ENCODE measurements at places on chromosomes 12 and 14.

GRCh38 chr12:26539131-26539530 lies 293.9 kb downstream of the ITPR2 start:
- no peak for DNase-seq

DNA sequence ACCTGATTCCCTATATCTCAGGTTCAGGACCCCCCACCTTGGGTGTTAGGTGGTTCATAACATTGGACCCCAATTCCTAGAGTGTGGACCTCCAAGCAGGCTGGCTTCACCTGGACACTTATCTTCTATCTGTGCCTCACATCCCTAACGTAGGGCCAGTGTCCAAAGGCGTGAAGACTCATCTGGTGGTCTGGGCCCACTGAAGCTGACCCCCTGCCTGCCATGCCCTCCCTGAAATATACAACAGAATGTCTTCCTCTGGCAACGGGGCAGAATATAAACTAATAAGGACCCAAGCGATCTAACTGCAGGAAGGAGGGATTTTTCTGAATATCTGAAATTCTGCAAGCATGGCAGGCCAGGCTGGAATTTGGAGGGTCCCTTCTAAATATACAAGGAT lies 5.6 kb downstream of the HOXC13 start:
- DNase-seq = no peak

DNA sequence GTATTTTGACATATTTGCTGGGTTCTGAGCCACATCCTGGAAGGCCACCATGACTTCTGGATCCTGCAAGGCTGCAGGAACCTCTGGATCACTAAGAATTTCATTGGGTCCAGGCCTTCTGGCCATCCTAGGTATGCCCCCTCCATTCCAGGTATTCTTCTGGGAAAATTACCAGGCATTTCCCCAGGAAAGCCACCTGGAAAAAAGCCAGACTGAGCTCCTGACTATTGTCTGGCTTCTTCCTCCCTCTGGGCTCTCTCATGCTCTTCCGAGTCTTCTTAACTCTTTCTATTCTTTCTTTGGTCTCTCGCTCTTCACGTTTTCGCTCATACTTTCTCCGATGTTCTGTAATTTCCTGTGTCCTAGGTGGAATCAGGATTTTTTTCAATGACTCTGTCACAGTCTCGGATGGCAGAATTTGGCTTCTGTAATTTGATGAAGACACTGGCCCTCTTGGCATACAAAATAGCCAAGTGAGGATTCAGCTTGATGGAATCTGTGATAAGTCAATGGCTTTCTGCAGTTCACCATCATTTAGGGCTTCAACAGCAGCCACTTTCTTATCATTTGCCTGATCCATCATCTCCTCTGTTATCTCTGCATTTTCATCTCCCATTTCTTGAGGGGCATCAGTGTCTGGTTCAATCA lies 42.6 kb downstream of the ATP23 start:
- no peak for DNase-seq

DNA sequence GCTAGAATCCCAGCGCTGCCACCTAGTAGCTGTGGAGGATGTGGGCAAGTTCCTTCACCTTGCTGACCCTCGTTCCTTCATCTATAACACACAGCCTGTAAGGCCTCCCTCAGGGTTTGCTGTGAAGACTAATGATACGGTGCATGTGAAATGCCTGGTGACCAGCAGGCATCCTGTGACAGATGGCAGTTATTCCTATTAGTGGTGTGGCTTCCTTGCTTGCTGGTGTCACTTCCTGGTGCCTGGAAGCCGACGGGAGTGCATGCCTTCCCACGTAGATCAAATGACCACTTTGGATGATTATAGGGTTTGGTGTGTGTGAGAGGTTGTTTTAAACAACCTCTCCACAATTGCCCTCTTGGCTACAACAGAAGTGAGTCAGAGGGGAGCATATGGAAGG lies 894.9 kb downstream of the VRK1 start:
- DNase-seq = no peak

DNA sequence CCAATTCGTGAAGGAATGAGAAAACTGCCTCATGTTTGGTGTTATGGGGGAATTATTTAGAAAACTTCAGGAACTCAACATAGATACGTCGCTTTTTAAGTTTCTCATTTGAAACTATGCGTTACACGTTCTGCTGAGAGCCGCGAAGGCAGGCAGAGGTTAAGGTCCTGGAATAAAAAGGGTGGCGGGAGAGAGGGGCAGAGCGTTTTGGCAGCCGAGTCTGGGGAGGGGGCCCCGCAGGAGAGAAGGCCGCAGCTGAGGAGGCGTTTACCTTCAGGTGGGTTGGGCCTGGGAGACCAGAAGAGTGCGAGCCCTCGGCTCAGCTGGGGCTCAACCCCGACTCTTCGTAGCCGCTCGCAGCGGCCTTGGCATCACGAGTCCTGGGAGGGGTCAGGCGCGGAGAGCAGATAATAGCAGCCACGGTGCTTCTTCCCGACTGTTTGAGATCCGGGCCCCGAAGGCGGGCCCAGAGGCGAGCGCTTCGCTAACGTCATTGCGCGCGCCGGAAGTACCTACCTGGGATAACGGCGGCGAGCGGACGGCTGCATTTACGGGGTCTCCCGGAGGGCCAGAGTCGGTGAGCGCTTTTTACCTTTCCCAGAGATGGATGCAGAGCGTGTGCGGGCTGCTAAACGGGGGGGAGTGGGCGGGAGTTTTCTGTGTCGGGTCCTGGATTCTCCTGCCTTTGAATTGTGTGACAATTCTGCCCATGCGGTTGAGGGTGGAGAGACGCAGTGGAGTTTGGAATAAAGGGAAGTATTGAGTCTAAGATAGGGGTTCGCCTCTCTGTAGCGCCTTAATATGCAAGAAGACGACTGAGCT lies at the start of the genes PPHLN1 and ZCRB1:
Gene PPHLN1 (plus strand): TSS at position 515 of the 822 bp plus-strand sequence. CDS start 9,736 bp downstream, outside the sequence.
Gene ZCRB1 (minus strand): TSS at position 442 of the 822 bp plus-strand sequence. CDS start 1,992 bp downstream, outside the sequence.
- peak; percentile 84 for DNase-seq

GRCh38 chr12:71299541-71300376 lies 139.8 kb upstream of the LGR5 start:
- DNase-seq = no peak

- DNase-seq = no peak
These were observed 15.5 kb downstream of the PLXNC1 start for GRCh38 chr12:94163850-94164249.

DNA sequence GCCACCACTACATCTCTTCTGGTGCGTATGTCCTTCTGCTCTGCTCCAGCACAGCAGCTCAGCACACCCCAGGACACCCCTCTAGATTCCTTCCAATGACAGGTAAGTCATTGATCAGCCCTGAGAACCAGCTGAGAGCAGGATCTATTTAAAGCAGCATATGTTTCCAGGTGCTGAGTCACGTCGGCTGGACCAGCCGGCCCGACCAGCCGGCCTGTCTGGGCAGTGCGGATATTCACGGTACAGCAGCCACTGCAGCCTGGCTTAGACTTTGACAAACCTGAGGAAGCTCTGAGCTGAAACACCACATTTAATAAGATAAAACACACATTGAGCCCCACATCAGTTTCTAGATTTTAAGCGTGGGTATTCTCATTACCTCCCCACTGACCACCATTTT lies 31.8 kb upstream of the RPH3A start:
- no peak for DNase-seq

- DNase-seq = peak; percentile 84
These were observed 3.6 kb downstream of the TNS2 start for GRCh38 chr12:53053218-53054111.

DNA sequence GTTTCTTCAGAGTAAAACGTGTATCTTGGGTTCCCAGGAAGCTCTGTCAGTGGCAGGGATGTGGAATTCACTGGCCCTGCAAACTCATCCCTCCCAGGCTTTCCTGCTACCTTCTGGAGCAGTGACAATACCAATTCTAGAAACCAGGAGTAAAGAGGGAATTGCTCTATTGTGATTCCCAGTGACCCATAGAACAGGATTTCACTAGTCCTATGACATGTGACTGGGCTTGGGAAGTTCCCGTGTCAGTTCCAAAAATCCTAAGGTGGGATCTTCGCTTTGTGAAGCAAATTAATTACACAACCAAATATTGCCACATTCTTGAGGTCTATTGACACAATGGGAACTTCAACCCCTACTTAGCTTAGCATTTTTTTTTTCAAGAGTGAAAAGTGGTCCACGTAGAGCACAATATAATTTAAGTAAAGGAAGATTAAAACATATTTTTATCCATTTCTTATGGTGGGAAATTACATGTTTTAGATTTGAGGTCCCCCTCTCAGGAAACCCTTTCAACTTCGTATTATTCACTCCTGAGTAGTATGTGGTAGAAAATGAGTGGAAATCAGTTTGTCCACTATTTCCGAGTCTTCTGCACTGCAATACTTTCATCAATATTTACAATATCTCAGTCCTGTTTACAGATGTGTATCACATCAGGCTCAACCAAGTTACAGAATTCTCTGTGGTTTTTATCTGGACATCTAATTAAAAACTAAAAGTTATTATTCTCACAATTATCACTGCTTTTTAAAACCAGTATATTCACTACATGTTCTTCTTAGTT lies 88.9 kb upstream of the SOX5 start:
- DNase-seq = no peak

- DNase-seq = no peak
These were observed 484 bp downstream of the PPP1CC start for GRCh38 chr12:110742096-110742717.

DNA sequence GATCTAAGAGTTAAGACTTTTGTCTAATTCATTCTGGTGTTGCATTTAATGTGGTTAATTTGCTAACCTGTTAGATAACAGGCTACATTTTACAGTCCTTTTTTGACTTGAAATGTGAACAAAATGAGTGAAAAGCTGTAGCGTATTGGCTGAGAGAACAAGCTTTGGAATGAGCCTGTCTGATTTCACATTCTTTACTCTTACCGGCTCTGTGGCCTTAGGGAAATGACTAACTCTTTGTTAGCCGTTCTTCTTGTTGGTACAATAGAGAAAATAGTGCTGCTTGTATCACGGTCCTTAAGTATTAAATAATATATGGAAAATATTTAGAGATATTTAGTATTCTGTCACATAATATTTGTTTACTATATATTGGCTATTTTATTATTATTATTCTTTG lies 1.9 kb downstream of the MNAT1 start:
- no peak for DNase-seq

DNA sequence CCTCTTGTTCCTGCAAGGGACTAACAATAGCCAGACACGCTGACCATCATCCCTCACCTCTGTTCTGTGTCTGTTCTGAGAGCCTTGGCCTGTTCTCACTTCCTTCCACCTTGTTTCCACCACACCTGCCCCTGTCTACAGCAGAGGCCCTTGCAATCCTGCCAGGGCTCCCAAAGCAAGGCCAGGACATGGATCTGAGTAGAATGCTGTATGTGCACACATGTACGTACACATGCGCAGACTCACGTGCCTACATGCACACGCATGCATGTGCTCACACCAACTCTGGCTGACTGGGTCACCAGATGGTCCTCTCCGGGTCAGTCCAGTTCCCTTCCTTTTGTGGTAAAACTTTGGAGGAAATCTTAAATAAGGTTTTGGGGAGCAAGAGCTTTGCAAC lies 133.0 kb upstream of the C14orf180 start:
- DNase-seq = no peak

DNA sequence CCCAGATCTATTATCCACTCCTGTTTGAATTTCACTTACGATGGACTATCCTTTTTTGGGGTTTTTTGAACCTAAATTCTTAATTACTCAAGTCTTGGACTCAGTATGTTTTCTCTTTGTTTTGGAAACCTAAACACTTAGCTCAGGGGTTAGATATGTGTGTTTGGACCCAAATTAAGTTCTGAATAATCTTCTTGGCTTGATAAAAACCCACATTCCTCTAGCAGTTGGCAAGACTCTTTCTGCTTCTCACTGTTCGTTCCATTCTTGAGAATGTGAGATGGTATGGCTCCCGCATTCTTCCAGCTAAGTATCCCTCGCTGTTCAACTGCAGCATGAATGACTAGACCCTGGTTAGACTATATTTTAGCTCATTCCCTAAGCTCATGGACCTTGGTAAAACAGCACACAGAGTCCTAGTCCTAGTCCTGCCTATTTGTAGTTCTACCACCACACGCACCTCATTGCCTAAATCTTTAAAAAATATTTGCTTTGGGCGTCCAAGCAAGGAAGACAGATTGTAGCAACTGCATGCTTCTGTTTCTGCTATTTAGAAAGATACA lies 860.0 kb downstream of the RPS29 start:
- DNase-seq = no peak

- no peak for DNase-seq
These were observed 235.2 kb downstream of the CHST11 start for GRCh38 chr12:104691721-104692556.

DNA sequence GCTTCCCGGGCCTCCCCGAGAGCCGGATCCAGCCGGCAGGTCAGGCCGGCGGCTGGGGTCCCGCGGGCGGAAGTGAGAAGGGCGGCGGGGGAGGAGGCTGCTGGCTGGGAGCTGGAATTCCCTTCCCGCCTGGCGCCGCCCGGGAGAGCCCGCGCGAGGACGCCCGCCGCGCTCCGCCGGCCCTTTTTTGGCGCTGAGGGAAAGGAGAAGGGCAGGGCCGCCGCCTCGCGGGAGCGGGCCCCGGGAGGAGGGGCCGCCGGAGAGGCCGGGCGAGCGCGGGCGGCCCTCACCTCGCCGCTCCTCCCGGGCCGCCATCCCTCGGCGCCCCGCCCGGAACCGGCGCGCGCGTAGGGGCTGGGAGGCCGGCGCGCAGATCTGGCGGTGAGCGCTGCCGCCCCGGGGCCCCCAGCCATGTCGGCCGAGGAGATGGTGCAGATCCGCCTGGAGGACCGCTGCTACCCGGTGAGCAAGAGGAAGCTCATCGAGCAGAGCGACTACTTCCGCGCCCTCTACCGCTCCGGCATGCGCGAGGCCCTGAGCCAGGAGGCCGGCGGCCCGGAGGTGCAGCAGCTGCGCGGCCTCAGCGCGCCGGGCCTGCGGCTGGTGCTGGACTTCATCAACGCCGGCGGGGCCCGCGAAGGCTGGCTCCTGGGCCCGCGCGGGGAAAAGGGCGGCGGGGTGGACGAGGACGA lies at the start of the genes KLHL42 and MANSC4:
Gene KLHL42 (plus strand): TSS at position 314 of the 692 bp plus-strand sequence. CDS start 98 bp downstream, at position 412.
Gene MANSC4 (minus strand): TSS at position 317 of the 692 bp plus-strand sequence. CDS start 8,960 bp downstream, outside the sequence.
- peak; percentile 48 for DNase-seq

GRCh38 chr14:36319899-36320199 lies 588 bp downstream of the MBIP start:
- no peak for DNase-seq

Data from prostate gland (tissue), 2 donors.